AG09319 (cell line): ENCODE measurements at places on chromosomes 2 and 18.

DNA sequence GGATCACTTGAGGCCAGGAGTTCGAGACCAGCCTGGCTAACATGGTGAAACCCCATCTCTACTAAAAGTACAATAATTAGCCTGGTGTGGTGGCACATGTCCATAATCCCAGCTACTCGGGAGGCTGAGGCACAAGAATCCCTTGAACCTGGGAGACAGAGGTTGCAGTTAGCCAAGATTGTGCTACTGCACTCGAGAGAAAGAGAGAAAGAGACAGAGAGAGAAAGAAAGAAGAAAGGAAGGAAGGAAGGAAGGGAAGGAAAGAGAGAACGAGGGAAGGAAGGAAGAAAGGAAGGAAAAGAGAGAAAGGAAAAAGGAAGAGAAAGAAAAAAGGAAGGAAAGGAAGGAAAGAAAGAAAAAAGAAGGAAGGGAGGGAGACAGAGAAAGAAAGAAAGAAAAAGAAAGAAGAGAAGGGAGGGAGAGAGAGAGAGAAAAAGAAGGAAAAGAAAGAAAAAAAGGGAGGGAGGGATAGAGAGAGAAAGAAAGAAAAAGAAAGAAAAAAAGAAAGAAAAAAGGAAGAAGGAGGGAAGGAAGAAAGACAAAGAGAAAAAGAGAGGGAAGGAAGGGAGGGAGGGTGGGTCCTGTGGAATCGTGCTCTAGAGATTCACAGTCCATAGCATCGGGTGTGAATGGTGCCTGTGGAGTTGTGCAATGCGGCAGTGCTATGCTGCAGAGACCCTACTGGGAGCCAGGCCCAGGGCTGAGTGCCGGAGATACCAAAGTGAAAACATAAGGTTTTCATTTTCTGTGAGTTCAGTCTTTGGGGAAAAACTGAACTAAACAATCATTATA lies 4.6 kb upstream of the SDC1 start:
- peak; percentile 76 for DNase-seq

DNA sequence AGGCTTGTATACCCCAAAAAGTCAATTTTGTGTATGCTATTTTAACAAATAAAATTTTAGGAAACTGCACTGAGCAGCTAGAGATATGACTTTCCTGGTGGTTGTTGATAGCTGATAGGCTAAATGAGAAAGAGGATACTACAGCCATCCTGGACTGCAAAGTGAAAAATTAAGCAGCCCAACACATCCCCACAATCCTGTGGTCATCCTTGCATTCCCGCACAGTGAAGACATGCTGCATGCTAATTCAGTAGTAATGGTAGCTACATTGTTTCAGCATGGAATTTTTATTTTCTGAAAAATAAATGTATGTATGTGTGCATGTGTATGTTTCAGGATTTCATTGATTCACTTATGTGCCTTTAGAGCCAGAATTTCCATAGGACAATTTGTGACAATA lies 124.2 kb upstream of the CCDC68 start:
- DNase-seq: no peak

DNA sequence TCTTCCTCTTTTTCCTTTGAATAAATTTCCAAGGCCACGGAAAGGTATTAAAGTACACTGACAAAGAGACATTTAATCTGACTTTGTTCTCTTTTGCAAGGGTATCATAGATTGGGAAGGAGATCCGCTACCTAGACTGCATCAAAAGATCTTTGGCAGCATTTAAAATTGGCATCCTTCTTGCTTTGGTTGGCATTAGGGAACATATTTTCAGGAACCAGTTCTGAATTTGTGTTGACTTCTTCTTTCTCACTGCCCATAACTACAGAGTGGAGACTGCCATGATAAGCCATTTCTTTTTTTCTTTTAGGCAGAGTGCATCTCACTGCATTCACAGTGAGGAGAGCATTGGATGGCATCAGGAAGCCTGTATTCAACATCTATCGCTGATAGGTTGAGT lies 83.4 kb downstream of the DOCK10 start:
- DNase-seq: no peak

DNA sequence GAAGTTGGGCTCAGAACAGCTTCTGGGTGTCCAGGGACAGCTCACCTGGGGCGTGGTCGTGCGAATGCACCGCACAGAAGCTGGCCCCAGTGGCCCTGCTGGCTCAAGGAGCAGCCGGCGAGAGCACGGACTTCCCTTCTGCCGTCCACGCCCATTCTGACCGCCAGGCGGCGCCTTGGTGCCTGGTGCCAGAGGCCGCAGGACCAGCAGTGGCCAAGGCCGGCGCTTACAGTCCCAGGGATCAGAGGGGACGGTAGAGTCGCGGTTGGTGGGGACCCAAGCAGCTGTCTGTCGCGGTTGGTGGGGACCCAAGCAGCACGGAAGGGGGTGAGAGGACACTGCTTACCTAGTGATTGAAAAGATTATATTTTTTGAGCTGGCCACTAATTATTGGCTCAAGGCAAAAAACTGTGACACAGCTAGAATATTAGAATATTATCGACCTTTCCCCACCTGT lies 25.7 kb downstream of the NPPC start:
- no peak for DNase-seq

GRCh38 chr18:46320297-46320696 lies 216.1 kb downstream of the HAUS1 start:
- no peak for DNase-seq
